ENCODE measurements at places on chromosomes 4 and X.
A peak's percentile ranks its signal among the peaks of the same experiment; 100 is the strongest.

DNA sequence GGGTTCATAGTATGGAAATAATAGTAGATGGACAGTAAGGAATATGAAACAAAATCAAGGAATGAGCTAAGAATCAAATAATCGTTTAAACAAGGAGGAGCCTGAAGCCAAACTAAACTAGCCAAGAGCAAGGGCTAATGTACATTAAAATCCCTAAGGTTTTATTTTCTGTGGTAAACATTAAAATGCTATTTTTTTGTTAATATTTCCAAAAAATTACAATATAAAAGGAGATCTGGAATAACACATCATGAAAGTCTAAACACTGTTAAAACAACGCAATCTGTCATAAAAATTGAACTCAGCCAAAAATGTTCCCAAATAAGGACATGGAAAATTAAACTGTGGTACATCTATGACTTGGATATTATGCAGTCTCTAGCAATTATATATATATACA lies 188.2 kb downstream of the RNF150 start:
- no peak for DNase-seq

DNA sequence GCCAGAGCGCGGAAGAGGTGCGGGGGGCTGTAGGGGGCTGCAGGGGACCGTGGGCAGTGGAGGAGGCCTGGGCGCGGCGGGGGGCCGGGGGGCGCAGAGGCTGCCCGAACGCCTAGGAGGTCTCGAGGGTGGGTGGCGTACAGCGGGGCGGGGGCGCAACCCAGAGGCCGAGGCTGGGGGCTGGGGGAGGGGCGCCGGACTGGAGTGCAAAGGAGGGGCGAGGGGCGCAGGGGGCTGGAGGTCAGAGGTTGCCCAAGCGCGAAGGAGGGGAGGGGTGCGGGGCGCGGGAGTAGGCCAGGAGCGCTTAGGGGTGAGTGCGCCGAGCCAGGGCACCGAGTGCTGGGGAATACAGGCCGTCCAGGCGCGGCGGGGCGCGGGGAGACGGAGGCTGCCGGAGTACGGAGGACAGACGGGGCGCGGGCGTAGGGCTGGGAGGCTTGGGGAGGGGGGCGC lies 255 bp downstream of the GYG2 start:
- DNase-seq = no peak

DNA sequence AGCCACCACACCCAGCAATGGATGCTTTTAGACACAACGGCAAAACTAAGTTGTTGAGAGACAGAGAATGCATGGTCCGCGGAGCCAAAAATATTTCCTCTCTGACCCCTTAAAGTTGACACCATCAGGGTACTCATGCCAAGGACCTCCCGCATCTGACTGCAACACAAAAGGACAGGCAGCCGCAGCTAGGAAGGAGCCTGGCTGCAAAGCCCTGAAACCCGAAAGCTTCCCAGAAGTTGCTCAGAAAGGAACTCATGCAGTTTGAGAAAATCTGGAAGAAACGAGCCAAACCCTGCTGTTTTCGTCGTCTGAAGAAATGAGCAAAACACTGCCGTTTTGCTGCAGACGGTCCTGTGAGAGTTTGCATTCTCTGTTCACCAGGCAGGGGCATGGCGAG lies 16.5 kb downstream of the DHRSX start:
- no peak for DNase-seq

DNA sequence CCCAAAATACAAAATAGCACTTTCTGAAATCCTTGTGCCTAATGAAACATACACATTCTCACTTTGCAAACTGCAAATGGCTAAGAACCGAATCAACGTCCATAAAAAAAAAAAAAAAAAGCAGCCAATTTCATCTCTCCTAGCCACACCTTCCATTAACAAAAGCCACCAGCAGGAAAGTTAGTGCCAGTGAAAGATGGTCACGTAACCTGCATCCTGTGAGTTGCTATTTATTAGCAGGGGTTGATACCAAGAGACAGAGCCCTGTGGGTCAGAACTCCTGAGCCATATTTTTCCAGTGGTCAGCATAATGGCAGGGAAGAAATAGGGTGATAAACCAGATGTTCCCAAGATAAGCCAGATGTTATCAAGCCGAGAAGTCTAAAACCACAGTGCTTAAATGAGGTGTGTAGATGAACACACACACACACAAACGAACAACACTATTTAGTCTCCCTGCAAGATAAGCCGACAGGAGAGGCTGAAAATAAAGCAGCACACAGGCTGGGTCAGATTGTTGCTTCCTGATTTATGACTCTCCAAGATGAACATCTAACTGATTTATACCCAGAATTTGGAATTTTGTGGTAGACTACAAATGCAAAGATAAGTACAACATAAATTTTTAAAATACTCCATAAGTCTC lies 11.5 kb downstream of the PPARGC1A start:
- no peak for DNase-seq

DNA sequence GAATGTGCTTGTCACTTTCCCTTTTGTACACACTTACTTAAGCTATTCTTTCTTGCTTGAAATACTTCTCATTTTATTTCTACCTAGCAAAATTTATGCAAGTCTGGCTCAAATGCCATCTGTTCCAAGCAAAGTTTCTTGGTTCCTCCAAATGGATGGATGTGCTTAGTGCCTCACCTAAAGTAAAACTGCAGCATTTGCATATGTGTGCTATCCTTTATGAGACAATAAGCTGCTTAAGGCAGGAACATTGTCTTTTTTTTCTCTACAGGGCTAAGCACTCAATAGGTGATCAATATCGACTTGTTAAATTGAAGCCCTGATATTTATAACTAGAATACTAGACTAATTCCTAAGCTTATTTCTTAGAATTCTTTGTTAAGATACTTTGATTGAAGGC lies 136.8 kb downstream of the CYLC1 start:
- DNase-seq = no peak

- DNase-seq = no peak
Measured at GRCh38 chrX:117835034-117835433, 281.6 kb downstream of the KLHL13 start.

DNA sequence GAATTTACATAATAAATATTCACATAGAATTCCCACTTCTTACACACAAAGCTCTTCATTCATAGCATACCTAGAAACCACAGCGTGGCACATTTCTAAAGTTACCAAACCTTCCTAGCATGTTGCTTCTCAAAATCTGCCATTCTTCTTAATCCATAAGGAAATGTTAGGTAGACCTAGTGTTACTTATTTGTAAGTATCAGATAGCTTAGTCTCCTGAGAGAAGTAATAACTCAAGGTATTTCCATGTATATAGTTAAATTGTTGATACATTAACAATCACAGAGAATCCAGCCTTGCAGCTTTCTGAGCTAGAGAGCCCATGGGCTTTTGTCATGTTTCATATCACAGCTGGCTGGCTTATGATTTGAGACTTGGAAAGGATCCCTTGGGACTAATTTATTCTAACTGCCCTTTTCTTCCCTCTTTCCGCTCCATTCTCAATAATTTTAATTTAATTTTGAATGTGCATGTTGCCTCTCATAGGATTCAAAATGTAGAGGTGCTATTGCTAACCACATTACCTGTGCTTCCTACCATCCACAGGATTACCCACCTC lies 17.6 kb downstream of the SH3RF1 start:
- no peak for DNase-seq

DNA sequence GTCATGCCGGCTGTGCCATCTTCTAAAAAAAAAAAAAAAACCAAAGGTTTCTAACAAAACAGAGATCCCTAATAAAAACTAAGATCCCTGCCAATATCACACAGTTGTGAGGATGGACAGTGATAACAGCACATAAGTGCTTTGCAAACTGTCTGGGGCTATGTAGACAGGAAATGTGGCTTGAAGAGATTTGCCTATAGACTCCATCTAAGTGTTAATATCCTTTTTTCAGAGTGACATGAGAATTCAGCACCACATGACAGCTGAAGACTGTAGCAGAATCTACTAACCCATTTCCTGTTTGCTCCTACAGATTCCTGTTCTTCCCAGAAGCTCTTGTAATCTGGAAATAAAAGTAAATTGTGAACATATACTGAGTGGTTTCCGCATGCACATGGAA lies 215.4 kb downstream of the KDR start:
- peak; percentile 8 for DNase-seq

DNA sequence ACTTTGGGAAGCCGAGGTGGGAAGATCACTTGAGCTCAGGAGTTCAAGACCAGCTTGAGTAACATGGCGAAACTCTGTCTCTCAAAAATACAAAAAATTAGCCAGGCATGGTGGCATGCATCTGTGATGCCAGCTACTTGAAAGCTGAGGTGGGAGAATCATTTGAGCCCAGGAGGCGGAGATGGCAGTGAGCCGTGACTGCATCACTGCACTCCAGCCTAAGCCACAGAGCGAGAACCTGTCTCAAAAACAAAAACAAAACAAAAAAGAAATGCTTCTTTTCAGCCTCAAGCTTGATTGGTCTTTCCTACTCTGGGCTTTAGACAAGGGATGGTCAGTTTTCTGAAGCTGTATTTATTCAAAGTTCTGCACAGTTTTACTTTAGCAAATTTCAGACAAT lies 15.8 kb upstream of the DHRSX start:
- DNase-seq = peak; percentile 20

GRCh38 chrX:109681475-109682081 lies 51.5 kb downstream of the ACSL4 start:
- no peak for DNase-seq

DNA sequence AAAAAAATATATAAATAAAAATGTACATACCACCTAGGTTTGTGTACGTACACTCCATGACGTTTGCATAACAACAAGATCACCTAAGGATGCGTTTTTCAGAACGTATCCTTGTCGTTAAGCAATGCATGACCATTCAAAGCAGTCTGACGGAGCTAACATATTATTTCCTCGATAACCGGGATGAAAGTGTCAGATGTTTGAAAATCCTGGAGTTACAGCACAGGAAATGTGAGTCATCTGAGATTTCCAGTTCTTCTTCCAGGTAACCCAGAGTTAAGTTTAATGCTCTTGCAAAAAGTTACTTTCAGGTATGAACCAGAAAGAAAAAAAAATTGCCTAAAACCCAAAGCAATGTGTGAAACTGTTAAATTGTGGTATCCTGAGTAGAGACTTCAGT lies 107.9 kb downstream of the LDB2 start:
- DNase-seq = no peak

GRCh38 chr4:13840502-13841190 lies 213.1 kb upstream of the BOD1L1 start:
- DNase-seq = no peak

DNA sequence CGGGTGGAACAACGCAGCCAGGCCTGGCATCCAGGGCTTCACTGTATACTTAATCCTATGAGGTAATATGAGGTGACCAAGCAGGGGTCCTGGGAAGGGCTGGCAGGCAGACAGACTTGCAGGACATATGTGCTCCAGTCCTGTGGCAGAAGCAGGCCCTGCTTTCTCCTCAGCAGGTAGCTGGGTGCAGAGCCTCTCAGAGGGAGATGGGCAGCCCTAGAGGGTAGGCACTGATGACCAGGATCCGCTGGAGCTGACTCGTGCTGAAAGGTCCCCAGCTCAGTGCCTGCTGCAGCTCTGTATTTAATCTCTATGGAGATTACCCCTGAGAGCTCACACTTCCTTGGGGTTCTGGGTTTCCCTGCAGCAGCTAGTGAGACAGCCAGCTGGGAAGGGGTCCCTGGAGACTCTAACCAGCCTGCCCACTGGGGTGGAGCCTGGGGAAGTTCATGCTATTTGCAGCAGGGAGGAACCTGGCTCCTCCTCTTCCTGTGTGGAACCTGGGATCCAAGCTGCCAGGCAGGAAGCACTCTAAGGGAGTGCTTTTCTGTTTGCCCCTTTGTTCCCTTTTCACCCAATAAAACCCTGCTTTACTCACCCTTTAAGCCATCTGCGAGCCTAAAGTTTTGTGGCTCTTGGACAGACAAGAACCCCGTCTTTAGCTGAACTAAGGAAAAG lies 339.2 kb downstream of the DCAF12L2 start:
- no peak for DNase-seq

GRCh38 chr4:81698538-81699296 lies 227.0 kb upstream of the RASGEF1B start:
- DNase-seq = no peak

DNA sequence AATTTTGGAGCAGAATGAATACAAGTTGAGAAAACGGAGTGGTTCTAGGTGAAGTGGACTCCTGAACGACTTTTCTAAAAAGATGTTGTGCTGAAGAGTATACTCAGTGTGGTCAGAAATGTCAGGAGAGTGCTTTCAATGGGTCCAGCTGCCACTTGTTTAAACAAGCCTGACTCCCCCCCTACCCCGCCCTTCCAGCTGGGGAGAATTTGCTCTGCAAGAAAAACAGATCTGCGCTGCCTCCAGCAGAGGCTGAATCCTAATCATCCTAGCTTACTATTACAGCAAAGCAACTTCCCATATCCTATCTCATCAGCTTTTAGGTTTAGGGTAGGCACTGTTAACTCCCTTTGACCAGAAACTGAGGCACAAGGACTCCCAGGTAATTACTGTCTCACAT lies 1.9 kb downstream of the MAP3K15 start:
- DNase-seq = no peak

Data from Jurkat, Clone E6-1 (cell line).